ENCODE measurements at places on chromosomes 6 and 20. TPM values are rescaled to one million over a fixed set of nuclear protein-coding genes. Genes with fewer than 3 reads are reported as not detected.

- DNase-seq, result no peak
These were observed 32.2 kb downstream of the ARHGAP18 start for GRCh38 chr6:129677620-129678325.

DNA sequence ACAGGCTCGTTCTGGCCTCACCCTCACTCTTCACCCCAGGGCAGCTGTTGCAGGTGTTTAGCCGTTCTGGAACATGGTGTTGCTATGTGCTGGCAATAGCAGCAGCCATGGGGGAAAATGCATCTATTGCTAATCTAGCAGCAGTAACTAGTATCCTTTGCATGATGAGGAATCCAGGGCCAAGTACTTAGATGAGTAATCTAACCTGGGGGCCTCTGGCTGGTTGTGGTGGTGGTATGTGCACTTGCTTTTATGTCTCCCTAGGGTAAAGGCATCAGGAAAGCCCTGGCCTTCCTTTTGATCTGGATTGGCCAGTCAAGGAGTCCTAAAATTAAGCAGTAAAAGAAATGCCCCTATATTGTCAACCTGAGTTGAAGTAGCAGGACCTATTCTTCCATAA, 594.5 kb upstream of the MAP3K7 start:
- no peak for DNase-seq

GRCh38 chr6:69802995-69803394, 6.2 kb upstream of the LMBRD1 start:
- no peak for DNase-seq

GRCh38 chr20:742156-742555, 26.1 kb downstream of the SLC52A3 start:
- DNase-seq, result no peak

- no peak for DNase-seq
These were observed 4.7 kb downstream of the FAM210B start for GRCh38 chr20:56363491-56363890.

DNA sequence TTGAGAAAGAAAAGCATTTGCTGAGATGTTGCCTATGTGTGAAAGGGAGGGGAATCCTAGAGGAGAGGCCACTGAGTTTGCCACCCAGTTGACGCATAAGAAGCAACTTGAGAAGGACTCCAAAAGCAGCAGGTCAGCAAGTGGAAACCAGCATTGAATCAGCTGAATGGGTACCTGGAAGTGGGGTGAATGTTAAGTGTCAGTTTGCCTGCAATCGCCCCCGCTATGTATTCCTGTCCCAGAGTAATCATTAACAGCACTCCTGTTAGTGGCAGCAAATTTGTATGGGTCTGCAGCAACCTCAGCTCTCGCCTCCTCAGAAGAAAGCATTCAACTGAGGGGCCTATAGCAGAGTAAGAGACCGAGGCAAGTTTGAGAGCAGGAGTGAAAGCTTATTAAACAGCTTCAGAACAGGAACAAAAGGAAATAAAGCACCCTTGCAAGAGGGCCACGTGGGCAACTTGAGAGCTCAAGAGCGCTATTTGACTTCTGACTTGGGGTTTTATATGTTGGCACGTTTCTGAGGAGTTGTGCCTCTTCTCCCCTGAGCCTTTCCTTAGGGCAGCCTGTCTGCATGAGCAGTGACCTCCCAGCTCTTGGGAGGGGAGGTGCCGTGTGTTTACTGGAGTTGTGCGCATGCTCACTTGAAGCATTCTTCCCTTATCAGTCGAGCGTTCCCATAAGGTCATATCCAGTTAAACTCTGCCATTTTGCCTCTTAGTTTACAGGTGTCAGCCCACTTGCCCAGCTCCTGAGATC, 122.6 kb upstream of the PHACTR1 start:
- no peak for DNase-seq

DNA sequence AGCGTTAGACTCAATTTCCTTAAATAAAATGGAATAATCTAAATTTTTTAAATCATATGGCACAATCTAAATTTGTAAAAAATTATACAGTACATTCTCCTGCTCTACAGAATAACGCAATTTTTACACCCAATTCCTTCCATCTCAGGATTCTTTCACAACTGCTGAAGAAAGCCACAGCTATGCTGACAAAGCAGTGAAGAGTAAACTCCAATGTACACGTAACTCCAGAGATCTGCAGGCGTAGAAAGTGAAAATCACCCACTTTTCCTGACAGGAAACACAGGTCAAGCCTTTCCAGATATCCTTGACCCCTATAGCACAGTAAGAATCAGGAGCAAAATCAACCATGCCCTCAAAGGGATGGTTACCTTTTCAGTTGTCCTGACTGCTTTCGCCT, 27.4 kb downstream of the EPHA7 start:
- DNase-seq, result no peak

GRCh38 chr6:153698001-153698400, 341.0 kb upstream of the OPRM1 start:
- DNase-seq, result no peak

- no peak for DNase-seq
These were observed 12.6 kb downstream of the ID4 start for GRCh38 chr6:19849755-19850154.

- no peak for DNase-seq
These were observed 185.6 kb downstream of the GJA10 start for GRCh38 chr6:90079560-90080490.

DNA sequence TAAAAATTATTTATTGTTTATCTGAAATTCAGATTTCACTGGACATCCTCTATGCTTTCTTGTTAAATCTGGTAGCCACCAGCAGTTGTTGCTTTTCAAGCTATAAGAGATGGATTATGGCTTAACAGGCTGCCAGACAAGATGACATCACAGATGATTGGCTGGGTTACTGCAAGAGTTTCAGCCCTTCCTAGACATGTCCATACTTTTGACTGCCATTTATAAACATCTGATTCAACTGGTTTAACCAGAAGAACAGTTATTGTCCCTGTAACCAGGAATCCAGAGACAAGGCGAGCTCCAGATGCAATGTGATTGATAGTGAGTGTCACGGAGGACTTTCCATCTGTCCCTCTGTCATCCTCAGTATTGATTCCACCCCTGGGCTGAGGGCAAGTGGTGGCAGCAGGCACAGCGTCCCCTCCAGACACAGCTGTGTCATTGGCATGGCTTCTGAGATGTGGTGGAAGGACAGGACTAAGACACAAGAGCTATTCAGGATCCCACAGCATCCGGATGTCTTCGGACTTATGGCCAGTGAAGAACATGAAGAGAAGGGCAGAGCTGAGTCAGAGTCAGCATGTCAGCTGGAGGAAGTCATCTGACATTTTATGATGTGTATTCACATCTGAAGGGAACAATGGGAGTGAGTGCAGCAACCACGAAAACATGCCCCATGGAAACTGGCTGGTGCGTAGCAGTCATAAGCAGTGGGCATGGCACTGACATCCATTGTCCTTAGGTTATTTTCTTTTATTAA, 284.5 kb upstream of the CDYL start:
- peak; percentile 25 for DNase-seq

DNA sequence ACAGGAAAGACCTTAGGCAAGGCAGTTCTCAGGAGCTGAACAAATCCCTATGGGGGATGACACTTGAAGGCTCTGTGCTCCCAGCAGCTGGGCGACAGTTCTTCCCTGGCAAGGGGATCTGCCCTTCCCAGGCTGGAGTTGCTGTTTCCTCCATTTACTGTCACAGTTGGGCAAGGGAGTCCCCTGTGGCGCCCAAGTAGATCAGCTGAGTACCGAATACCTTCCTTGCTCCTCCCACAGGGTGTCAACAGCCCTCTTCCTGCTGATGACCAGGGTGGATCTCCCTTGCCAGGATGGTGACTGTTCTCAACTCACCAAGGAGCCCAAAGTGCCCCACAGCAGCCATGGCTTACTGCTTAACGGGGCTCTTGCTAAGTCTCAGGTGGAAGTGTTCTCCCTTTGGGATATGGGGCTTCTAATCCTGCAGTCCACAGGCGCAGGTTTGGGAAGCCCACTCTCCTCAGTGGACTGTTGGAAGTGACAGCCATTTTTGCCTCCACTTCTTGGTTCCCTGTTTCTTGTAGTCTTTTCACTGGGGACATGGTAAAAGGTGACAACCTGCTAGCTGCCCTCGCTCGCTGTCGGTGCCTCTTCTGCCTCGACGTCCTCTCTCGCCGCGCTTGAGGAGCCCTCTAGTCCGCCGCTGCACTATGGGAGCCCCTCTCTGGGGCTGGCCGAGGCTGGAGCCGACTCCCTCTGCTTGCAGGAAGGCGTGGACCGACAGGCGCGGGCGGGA, 5.7 kb upstream of the PSMG4 start:
- DNase-seq, result peak; percentile 46

- peak; percentile 71 for DNase-seq
These were observed 179.5 kb downstream of the ADAT2 start for GRCh38 chr6:143271024-143271423.

DNA sequence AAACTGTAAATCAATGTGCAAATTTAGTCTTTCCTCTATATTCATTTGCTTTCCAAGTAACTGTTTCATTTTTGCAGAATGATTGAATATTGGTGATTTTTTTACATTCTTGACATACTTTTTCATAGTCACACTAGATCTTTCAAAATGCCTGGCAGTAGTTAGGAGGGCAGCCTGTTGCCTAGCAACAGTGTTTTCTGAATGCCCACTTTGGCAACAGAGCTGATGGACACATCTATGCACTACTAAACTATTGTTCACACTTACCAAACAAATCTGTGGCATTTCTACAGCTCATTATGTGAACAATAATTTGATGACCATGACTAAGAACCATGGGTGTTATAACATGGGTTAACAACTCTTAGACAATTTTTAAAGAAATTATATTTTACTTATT, 438.0 kb upstream of the IMPG1 start:
- DNase-seq, result no peak

DNA sequence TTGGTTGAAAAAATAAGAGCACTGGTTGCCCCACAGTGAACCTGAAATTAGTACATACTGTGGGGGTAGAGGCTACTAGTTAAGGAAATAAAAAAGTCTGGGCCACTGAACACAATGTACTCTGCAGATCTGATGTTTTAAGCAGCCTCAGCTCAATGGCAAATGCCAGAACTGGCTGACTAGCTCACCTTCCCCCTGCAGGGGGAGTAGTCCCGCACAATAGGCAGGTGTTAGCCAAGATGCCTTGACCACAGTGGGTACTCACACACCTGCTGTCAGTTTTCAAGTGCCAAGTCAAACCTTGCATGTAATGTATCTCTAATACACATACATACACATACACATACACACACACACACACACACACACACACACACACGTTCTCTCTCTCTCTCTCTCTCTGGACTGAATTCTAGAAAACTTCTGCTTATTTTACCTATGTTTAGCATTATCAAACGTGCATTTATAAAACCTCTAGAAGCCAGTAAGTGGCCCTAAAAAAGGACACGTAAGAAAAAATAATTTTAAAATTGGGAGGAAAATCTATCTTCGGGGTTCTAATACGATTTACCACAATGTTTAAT, 36.1 kb downstream of the GMDS start:
- DNase-seq, result peak; percentile 55

GRCh38 chr6:4943716-4944115, 60.1 kb downstream of the RPP40 start:
- no peak for DNase-seq

GRCh38 chr6:145428706-145429105, 306.6 kb downstream of the EPM2A start:
- no peak for DNase-seq

- no peak for DNase-seq
These were observed 109.0 kb upstream of the RIN2 start for GRCh38 chr20:19649041-19649440.

Gene C20orf141
- total RNA-seq, result not detected

Gene MACROD2
- 0.51 TPM for total RNA-seq

Gene CAGE1
- 0.11 TPM for total RNA-seq

Gene SCRT2
- not detected for total RNA-seq

Gene ENTPD6
- 28.9 TPM for total RNA-seq

Gene GNMT
- total RNA-seq, result not detected

Gene CST2
- not detected for total RNA-seq

Gene CALHM6
- 6.0 TPM for total RNA-seq

Gene ZSCAN23
- 8.4 TPM for total RNA-seq

All from Daoy (cell line).